ENCODE measurements at places on chromosomes 13 and 19.

DNA sequence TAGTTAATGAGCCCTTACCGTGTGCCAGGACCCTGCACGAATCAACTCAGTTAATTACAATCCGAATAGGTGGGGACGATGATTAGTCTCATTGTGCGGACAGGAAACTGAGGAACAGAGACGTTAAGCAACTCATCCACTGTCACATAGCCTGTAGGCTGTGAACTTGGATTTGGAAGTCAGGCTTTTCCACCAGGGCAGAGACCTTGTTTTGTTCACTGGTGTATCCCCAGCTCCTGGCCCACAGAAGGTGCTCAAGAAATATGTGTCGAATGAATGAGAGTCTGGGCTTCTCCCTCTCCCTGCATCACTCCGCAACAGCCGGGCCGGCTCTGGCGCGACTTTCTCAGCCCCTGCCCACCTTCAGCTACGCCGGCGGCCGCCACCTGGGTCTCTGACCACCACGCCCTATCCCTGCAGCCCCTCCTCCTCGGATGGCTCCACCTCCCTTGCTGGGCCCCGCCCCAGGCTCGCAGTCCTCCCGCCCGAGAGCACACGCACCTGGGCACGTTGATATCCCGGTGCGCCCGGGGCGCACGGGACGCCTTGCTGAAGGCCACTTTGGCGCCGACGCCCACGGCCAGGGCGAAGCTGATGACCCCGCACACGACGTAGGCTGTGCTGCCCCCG is 1.3 kb downstream of the SHISA7 start:
- no peak for DNase-seq

DNA sequence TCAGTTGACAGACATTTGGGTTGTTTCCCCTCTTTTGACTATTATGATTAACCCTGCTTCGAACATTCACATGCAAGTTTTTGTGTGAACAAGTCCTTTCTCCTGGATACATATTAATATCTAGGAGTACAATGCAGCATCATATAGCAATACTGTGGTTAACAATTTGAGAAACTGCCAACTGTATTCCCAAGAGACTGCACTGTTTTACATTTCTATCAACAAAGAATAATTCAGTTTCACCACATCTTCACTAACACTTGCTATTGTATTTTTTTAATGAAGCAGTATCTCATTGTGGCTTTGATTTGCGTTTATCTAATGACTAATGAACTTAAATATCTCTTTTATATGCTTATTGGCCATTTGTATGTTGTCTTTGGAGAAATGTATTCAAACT is 184.6 kb upstream of the NBEA start:
- DNase-seq: no peak

DNA sequence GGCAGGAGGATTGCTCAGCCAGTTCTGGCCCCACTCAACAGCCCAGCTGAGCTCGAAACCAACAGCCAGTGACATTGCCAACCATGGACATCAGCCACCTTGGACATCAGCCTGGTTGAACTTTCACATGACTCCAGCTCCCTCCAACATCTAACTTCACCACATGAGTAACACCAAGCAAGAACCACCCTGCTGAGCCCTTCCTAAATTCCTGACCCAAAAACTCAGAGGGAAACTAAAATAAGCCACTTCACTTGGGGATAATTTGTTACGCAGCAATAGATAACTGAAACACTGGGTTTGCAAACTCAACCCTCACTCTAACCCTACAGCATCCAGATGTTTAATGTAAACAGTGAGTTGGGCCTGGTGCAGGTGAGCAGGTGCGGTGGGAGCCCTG is 10.7 kb upstream of the LRFN3 start:
- no peak for DNase-seq

DNA sequence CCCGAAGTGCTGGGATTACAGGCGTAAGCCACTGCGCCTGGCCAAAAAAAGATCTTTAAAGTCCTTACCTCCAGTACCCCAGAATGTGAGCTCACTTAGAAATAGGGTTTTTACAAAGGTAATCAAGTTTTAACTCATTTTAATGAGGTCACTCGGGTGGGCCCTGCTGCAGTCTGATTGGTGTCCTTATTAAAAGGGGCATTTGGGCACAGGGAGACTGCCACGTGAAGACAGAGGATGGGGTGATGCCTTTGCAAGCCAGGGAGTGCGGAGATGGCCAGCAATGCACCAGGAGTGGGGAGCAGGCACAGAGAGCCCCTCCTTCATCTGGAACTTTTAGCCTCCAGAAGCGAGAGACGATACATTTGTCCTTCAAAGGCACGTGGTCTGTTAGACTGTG is 11.7 kb downstream of the NKPD1 start:
- DNase-seq: no peak

GRCh38 chr13:106472621-106473020 is 62.8 kb downstream of the EFNB2 start:
- DNase-seq: no peak

- no peak for DNase-seq
Observed at GRCh38 chr13:113774177-113775107, 15.4 kb downstream of the TMEM255B start.

- no peak for DNase-seq
Observed at GRCh38 chr13:72489751-72490150, 237.7 kb downstream of the MZT1 start.
